ENCODE measurements at places on chromosomes 7 and 10. TPM values are rescaled to one million over a fixed set of nuclear protein-coding genes. Genes with fewer than 3 reads are reported as not detected.

TAS2R5 gene
- 1.5 TPM for total RNA-seq

MACC1 gene
- total RNA-seq, result 0.25 TPM

ATXN7L1 gene
- 10.3 TPM for total RNA-seq

GRM8 gene
- 2.2 TPM for total RNA-seq

PDK4 gene
- 6.4 TPM for total RNA-seq

SPDYE5 gene
- not detected for total RNA-seq

FAM131B gene
- 79.7 TPM for total RNA-seq

ANKRD2 gene
- not detected for total RNA-seq

Measured in temporal lobe (tissue), 4 donors.